Stimulated activated CD4-positive, alpha-beta T cell treated with anti-CD3 and anti-CD28 coated beads, Interleukin-12 subunit alpha, Interleukin-12 subunit beta, amount 100 ng/mL, for 4 hours (primary cell): ENCODE measurements at places on chromosomes 2 and 18.

DNA sequence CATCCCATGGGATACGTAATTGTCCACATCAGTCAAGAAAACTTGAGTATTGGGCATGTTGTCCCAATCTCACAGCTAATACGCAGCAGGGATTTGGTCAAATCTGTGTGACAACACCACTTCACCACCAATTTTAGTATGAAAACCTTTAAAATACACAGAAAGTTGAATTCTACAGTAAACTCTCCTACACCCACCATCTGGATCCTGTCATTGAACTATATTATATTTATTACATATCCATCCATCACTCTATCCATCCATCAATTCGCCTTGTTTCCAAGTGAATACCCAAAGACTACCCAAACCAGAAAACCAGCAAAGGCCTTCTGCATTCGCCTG is 846 bp upstream of the FKBP7 start:
- DNase-seq, result no peak

DNA sequence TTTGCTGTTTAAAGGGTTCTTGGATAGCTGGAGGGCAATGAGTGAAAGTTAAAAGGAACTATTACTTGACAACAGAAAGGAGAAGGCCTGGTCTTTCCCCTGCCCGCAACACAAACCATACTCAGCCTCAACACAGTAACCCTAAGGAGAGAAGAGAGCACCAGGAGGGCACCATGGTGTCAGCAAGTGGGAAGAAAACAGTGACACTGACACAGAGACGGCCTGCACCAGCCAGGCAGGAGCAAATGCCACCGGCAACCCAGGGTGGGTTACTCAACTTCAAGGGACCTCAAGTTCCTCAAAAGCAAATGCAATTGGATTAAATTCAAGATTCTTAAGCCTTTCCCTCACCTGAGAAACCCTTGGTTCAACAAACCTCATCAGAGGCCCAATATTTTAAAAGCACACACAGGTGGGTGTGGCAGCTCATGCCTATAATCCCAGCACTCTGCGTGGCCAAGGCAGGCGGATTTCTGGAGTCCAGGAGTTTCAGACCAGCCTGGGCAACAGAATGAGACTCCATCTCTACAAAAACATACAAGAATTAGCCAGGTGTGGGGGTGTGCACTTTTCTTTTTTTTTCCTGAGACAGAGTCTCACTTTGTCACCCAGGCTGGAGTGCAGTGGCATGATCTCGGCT is 52.3 kb downstream of the TFCP2L1 start:
- DNase-seq, result no peak

DNA sequence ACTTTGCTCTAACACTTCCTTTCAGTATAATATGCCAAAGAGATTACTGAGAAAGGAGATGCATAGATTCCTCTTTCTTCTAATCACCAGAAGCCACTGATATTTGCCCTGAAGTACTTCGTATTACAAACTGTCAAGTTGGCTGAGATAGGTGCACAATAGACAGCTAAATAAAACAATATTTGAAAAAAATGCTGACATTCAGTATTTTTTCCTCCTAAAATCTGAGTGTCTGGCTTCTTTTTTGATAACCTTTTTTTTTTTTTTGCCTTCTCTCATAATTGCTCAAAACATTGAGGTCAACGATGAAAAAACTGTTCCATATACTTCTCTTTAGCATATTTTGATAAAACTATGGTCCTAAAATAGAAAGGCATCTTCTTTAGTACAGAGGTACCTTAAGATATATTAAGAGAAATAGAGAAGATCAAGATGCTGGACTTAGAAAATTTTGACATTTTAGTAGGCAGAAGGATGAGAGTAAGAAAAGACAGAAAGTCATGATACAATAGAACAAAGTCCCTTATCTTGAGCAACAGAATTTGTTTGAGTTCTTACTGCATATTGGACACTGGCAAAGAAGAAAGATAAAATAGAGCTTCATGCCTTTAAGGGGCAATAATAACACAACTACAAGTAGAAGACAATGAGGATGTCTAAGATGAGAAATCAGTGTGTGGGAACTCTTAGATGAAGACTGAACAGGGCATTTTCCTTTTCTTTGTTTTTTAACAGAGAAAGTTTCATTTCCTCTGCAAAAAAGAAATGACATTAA is 220.7 kb downstream of the PTH2R start:
- DNase-seq, result no peak

- no peak for DNase-seq
Observed at GRCh38 chr2:109463236-109463635, 150.5 kb downstream of the SEPTIN10 start.

GRCh38 chr18:41244591-41245037 is 710.4 kb upstream of the PIK3C3 start:
- no peak for DNase-seq

- no peak for DNase-seq
Observed at GRCh38 chr2:149094217-149095015, 55.9 kb downstream of the LYPD6B start.

GRCh38 chr2:117933884-117934354 is 80.0 kb downstream of the CCDC93 start:
- DNase-seq, result no peak
